SJSA1 (cell line): ENCODE measurements at places on chromosomes 6 and 20.

- DNase-seq = no peak
Observed at GRCh38 chr6:37845026-37845911, 25.7 kb downstream of the ZFAND3 start.

GRCh38 chr6:138868181-138868580 lies 72.3 kb downstream of the ECT2L start:
- no peak for DNase-seq

- no peak for DNase-seq
Observed at GRCh38 chr6:154537511-154538325, 27.2 kb upstream of the CNKSR3 start.

- DNase-seq = no peak
Observed at GRCh38 chr20:35263532-35264341, 14.2 kb downstream of the MMP24OS start.

- peak; percentile 27 for DNase-seq
Observed at GRCh38 chr20:59782986-59783640, 150.3 kb downstream of the SYCP2 start.

DNA sequence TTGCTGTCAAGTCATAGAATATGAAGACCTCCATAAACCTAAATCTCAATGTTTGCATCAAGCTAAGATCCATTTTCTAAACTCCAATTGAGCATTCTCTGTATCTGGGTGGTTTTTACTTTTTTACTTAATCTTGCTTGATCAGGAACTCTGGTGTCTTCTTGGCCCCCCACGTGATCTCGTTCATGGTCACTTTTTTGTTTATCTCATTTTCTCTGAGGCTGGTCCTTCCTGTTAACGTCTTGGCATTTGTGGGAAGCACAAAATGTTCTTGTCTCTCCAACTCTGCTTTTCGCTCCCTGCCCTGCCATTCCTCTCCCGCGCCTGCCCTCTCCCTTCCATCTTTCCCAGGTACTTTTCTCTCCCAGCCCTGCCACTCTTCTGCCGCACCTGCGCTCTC lies 14.0 kb upstream of the MAPRE1 start:
- no peak for DNase-seq
